Stimulated activated CD8-positive, alpha-beta memory T cell treated with anti-CD3 and anti-CD28 coated beads, Interleukin-7, amount 100 ng/mL, for 4 hours (primary cell): ENCODE measurements at places on chromosomes 12 and 14.

DNA sequence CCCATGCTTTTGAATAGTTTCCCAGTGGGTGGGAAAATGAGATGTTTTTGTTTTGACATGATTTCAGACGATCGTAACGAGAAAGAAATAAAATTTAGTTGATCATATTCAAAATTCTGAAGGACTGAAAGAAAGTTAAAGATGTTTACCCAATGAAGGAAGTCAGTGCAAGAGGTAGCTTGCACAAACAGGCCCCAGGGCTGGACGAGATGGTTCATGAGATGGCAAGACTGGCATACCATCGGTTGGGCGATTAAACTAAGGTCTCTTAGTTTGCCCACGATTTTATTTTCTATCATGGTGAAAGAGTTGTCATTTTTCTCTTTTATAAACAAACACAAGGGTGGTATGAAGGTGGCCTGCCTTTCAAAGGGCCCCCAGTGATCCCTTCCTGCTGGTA lies 124.5 kb upstream of the TBX5 start:
- DNase-seq, result no peak

DNA sequence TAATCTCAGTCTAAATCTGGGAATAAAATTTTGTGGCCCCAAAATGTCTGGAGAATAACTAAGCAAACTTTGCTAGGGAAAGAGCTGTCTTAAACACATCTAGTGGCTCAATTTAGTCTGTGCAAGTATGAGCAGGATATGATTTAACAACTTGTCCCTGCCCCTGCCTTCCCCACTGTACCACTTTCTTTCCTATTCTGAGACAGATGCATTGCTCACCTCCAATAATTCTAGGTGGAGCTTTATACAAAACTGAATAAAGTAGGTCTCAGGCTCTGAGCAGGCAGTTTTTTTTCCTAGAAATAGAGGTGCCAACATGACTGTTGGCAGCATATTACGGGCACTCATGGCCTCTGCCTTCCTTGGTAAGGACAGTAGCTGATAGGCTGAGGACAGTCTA lies 412.1 kb downstream of the DAD1 start:
- DNase-seq, result no peak

GRCh38 chr14:67577181-67577808 lies 22.8 kb downstream of the PIGH start:
- no peak for DNase-seq

DNA sequence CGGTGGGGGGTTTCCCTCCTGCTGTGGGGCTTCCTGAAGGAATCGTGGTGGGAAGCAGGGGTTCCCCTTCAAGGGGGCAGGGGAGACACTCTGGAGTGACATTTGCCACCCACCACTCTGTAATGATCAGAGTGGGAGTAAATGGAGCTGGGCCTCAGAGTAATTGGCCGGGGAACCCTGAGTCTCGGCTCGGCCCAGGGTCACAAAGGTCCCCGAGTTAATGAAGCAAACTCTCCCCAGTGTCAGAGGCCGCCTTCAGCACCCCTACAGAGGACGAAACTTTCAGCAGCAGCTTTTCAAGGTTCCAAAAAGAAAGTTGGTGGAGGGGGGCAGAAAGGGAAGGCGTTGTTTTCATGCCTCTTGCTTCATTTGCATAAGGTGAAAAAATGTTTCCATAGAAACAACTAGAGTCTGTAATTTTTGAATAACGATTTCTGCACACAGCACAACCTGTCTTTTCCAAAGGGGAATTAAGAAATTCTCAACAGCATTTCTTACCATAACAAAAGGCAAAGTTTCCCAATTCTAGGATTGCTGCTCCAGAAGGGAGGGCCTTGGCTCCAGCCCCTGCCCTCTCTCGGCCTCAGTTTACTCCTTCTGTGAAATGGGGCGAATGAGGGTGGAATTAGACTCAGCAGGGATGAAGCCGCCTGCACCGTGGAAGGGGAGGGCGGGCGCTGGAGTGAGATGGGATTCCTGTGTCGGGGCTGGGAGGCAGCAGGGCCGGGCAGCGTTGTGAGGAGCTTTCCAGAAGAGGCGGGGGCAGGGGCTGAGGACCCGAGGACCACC lies 67.0 kb upstream of the BEGAIN start:
- no peak for DNase-seq

GRCh38 chr14:61121355-61121787 lies 140.3 kb downstream of the SLC38A6 start:
- no peak for DNase-seq

DNA sequence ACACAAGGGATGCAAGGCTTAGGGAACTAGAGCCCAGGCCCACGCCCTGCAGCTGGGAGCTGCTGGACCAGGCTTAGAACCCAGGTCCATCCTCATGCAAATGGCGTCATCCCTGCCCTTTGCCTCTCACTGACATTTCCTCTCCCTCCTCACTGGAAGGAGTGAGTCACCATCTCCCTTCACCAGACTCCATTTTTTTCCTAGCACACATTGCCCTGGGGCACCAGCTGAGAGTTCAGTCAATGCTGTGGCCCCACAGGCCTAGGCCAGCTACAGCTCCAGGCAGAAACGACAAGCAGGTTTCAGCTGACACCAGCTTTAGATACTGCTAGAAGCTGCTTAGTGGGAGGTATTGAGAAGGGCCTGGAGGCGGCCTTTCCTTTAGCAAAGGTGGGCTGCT lies 98.9 kb downstream of the RIMBP2 start:
- no peak for DNase-seq

DNA sequence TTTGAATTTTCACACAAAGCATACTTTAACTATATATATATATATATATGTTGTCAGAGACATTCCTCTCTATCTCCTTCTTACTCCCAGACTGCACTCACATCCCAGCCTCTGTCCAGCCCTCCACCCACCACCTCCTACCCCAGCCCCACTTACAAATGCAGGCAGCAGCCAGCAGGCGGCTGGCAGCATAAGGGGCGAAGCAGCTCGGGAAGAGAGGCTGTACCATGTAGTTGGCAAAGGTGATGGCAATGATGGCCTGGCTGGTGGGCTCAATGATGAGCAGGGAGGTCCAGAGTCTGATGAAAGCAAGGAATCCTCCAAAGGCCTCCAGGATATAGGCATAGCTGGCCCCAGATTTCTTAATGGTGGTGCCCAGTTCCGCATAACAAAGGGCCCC lies 2.5 kb downstream of the SLC7A7 start:
- DNase-seq, result no peak

DNA sequence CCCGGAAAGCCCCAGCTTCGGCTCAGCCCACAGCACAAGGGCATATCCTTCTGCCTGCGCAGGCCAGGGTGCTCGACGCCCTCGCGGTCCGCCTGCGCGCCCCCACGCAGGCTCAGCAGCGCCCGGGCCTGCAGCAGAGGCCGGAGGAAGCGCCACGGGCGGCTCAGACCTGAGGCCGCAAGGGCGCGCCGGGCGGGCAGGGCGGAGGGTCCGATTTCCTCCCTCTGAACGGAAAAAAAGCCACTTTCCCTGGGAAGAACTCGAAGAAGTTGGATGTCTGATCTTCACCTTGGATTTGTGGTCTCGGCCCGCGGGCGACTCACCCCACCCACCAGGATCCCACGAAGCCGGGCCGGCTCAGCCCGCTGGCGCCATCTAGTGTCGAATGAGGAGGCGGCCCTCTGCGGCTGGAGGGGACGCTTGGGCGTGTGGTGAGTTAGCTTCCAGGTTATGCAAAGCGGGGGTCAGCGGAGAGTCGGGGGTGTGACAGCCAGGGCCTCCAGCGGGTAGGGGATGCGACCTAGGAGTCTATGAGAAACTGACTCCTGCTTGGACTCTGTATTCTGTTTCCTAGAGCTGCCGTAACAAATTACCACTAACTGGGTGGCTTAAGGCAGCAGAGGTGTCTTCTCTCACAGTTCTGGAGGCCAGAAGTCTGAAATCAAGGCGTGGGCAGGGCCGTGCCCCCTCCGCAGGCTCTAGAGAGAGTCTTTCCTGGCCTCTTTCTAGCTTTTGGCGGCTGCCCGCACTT lies 40.0 kb upstream of the SRSF5 start:
- DNase-seq, result peak; percentile 73

- no peak for DNase-seq
These were observed 337.9 kb downstream of the AACS start for GRCh38 chr12:125402874-125403789.
